ENCODE measurements at places on chromosomes 4 and X.

- no peak for DNase-seq
These were observed 13.8 kb downstream of the TMEM175 start for GRCh38 chr4:946103-946450.

GRCh38 chrX:23884427-23885024, 23.2 kb downstream of the APOO start:
- no peak for DNase-seq

GRCh38 chrX:44227991-44228390, 115.5 kb downstream of the EFHC2 start:
- DNase-seq = no peak

DNA sequence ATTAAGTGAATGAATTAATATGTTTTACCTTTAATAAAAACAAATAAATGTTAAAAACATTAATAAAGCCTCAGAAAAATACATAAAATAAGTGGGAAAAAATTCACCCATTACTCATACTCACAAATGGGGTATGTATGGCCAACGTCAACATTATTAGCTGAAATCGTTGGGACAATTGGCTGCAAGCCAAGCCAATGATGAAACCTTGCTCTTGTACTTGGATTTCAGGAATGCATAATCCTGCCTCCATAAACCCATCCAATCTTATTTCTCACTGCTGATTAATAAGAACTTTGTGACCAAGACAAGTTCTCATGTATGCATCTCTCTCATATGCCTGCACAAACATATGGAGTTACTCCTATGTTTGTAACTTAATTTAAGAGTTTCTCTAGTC, 35.3 kb upstream of the ADAMTS3 start:
- DNase-seq = no peak

DNA sequence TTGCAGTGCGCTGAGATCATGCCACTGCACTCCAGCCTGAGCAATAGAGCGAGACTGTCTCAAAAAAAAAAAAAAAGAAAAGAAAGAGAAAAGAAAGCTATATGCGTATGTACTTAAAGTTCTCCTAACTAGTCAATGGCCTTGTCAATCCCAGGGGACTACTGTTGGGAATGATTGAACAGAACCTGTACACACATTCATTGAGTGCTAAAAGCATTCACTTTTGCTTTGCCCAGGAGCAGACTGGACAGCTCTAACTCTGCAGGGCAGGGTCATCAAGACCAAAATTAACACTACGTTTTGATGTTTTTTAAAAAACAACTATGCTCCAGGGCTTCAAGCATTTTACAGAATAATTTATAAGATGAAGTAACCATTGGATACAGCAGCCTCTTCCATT, 106.2 kb downstream of the FNIP2 start:
- no peak for DNase-seq

- DNase-seq = no peak
These were observed 200.0 kb downstream of the IL1RAPL1 start for GRCh38 chrX:28787206-28787605.

DNA sequence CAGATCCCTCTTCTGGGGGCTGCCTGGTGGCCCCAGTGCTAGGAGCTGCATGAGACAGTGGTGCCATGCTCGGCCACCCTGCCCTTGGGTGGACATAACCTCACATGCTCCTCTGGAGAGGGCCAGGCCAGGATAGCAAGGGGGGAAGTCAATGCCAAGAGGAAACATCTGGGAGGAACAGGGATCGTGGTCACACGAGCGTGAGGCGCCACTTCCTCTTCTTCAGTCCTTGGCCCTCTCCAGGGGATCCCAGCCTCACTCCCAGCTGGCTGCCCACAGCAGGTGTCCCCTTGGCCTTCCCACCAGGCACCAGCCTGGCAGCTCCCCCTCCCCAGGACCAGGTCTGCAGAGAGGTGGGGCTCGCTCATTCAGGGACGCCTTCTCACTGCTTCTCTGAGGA, 28.6 kb downstream of the TBC1D14 start:
- no peak for DNase-seq

DNA sequence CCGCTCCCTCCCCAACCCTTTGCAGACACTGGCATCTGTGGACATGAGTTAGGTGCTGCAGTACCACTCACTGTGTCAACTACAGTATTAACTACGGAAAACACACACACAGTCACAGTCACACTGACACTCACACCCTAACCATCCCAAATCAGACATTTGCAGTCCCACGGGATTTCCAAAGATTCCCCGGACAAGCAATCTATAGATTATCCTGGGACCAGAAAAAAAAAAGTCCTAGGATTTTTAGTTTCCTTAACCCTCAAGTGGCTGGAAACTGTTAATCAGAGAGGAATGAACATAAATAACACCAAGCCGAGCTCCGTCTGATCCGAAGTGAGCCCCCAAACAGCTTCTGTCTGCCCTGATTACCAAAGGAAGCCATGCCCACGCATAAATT, 81.9 kb upstream of the DHRSX start:
- no peak for DNase-seq

DNA sequence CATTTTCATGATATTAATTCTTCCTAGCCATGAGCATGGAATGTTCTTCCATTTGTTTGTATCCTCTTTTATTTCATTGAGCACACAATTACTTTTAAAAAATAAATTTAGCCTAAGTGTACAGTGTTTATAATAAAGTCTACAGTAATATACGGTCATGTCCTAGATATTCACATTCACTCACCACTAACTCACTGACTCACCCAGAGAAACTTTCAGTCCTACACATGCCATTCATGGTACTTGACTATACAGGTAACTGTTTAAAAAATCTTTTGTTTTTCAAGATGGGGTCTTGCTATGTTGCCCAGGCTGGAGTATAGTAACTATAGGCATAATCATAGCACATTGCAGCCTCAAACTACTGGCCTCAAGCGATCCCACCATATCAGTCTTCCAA, 348.1 kb downstream of the RAPGEF2 start:
- DNase-seq = no peak

DNA sequence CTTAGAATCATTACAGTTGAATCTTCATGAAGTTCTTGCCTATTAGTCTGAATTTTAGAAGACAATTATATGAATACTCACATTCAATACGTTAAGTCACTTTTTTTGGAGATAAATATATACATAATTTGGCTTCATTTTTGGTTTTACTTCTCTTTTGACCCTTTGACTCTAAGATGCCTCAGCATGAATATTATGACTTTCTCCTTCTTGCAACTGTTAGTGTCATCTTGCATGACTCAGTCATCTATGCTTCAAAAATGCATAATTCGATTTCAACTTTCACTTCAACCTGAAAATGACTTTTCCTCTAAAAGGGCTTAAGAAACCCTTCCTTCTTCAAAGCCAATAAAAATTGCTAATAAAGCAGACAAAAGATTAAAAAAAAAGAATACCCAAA, 1427.5 kb downstream of the ADGRL3 start:
- DNase-seq = no peak

GRCh38 chrX:40248822-40249221, 151.1 kb upstream of the BCOR start:
- no peak for DNase-seq

DNA sequence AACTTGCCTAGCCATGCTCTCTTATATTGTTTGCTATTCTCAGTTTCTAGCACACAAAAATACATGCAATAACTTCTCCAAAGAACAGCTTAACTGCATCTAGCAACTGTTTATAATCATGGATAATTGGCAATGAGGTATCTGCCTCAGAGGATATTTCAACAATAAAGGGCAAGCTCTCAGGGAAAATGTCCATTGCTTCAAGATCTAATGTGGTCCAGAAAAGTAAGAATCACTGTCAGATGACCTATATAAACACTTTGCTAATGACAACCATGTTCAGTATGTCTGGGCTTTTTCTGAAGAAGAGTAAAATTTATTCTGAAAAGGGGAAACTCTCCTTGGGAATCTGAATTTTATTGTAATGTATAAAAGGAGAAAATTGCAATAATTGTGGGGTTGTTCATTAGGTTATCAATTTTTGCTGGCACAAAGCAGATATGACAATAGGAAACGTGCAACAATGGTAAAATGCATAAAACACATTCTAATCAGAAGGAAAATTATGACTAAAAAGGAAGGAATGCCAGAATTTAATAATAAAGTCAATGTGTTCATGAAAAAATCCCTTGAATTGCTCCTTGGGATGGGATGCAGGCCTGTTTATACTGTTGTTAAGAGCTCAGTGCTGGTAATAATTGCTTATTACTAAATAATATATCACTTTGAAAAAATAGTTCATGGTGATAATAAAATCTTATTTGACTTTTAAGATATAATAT, 90.3 kb downstream of the ANTXR2 start:
- no peak for DNase-seq

GRCh38 chrX:78024349-78025059, 55.1 kb upstream of the PGAM4 start:
- no peak for DNase-seq

GRCh38 chr4:154414371-154414770, 77.2 kb downstream of the DCHS2 start:
- DNase-seq = no peak

- no peak for DNase-seq
These were observed 3.8 kb upstream of the GPRIN3 start for GRCh38 chr4:89311433-89311832.

DNA sequence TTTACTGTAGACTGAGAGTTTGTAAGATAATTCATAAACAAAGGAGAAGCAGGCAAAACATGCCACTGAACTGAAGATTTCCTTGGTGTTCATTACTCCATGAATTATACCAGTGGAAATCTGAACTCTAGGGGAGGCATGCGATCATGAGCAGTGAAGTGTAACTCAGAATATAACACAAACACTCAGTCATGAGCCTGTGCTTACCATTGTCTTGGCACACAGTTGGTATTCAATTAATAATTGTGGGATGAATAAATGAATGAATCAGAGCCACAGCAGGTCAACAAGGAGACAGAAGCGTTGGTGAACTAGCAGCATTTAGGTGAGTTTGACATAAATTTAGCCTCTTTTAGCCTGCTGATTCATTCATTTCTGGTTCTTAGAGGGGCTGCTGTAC, 263.5 kb upstream of the DKK2 start:
- no peak for DNase-seq

GRCh38 chr4:156293657-156294297, 340.1 kb upstream of the CTSO start:
- no peak for DNase-seq

DNA sequence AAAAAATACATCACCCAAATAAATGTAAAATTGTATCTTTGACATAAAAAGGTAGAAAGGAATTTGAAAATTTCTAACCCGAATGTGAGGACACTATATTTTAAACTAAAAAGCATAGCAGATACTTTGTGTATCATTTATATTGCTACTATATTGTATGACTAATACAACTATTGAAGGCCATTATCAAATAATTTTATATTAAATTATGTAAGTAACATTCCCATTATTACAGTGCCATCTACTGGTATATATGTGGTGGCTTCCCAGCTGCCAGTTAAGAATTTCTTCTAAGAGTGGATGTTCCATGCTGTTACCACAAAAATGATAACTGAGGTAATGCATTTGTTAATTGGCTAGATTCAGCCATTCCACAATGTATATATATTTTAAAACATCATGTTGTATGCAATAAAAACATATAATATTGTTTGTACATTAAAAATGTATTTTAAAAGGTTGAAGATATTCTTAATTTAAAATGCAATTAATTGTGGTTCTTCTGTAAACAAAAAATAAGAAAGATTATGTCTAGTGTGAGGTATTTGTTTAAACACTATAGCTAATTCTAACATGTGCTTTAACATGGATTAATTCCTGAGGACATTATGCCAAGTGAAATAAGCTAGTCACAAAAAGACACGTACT, 65.3 kb downstream of the EGF start:
- DNase-seq = no peak

DNA sequence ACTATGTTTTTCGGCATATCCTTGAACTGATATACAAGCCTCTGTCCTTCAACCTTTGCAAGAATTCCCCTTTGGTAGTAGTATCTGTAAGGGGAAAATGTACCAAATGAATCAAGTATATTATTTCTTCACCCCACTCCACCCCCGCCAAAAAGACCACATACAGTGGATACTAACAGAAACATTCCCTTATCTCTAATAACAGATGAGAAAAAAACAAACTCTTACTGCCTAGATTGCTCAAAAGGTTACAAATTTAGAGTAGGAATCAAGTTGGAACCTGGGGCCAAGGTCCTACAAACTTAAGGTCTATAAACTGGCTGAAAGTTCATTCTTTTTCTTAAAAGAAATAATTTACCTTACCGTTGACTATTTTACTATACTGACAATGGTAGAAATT, 45.0 kb downstream of the NOCT start:
- no peak for DNase-seq

GRCh38 chr4:25437926-25438325, 60.9 kb downstream of the ANAPC4 start:
- no peak for DNase-seq

GRCh38 chr4:1191621-1192020, 19.2 kb upstream of the SPON2 start:
- DNase-seq = no peak

DNA sequence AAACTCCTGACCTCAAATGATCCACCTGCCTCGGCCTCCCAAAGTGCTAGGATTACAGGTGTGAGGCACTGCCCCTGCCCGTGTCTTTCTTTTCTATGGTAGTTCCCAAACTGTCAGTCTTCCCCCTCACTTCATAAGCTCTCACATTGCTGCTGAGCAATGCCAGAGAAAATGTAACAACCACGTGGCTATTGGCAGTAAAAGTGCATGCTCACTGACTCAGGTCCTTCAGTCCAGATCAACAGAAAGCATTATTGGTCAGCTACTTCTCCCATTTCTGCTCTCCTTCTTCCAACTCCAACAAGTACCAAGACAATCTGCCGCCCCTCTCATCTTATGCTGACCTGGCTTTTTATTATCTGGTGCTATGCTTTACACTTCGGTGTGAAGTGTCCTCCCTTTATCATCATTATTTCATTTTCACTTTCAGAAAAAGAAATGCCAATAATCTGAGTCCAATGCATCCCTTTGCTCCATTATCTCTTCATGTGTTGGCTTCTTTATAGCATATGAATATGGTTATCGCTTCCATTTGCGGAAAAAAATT, 133.8 kb upstream of the UGT8 start:
- DNase-seq = no peak

DNA sequence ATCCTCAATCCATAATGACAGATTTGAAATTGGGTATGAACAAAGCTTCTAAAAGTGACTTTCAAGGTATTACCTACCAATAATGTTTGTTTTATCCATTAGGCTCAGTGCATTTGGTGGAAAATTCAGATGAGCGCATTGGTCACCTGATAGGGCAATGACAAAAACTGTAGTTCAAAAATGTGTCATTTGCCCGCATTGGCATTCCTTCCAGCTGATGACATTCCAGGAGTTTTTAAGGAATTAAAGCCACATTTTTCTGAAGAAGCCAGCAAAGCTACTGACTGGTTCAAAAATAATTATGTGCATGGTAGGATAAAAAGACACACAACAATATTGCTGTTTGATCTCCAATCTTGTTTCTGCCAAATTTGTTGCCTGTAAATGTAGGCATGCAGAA, 473.4 kb upstream of the CPEB2 start:
- DNase-seq = no peak

GRCh38 chr4:41050880-41051775, 163.2 kb downstream of the APBB2 start:
- no peak for DNase-seq

All from gastrocnemius medialis (tissue), 4 donors.